Brain pericyte (primary cell): ENCODE measurements at places on chromosomes 2 and 18.

GRCh38 chr2:107751936-107752335, 74.8 kb upstream of the RGPD4 start:
- DNase-seq: no peak

- DNase-seq: no peak
Measured at GRCh38 chr2:20451341-20451740, 4.5 kb downstream of the RHOB start.

GRCh38 chr18:9419956-9420631, 55.2 kb upstream of the RALBP1 start:
- no peak for DNase-seq

- DNase-seq: no peak
Measured at GRCh38 chr2:59458800-59459199, 1094.7 kb downstream of the BCL11A start.

DNA sequence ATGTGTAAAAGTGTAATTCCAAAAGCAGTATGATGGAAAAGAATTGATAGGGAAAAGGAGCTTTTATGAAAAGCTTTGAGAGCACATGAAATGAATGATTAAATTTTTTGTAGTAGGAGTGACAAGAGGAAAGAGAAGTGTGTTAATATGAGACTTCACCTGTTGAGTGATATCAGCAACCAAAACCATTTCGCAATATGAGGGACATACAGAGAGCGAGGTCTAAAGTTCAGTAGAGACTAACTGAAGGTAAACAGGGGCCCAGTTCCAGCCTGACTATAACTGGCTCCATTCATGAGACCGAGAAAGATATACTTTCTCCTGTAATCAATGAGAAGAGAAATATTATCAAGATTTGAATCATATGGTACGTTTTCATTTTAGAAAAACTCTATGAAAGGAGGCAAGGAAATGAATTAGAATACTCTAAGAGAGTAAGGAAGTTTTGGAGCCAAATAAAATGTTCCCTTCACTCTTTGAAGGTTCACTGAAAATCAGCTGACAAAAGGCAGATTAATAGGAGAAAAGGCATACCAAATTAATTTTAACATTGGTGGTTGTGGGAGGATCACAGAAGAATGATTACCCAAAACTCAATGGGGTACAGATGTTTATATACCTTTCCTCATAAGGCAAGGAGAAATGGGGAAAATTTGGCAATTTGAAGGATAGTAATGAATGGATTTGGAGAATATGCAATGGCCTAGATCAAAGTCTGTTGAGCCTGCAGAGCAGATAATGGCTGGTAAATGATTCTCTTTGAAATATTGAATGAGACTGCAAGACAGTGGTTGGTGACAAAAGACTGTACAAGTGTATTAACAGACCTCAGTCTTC, 932.2 kb downstream of the TDRD15 start:
- no peak for DNase-seq
